ENCODE measurements at places on chromosomes 6 and 20.

DNA sequence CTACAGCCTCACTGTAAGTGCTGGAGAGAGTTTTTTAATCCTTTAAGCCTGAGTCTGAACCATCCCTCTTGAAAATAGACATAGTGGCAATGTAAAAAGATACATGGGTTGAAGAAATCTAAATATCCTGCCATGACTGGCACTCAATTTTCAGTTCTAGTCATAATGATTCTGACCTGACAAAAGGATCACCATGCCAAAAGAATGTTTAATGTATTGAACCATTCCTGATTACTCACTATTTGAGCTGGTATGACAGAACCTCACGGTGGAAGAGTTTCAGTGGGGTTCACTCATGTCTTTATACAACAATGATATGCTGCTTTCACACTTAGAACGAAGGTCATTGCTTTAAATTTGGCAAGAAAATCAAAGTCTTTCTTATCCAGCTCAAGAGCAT is 93.4 kb downstream of the HIVEP2 start:
- no peak for DNase-seq

DNA sequence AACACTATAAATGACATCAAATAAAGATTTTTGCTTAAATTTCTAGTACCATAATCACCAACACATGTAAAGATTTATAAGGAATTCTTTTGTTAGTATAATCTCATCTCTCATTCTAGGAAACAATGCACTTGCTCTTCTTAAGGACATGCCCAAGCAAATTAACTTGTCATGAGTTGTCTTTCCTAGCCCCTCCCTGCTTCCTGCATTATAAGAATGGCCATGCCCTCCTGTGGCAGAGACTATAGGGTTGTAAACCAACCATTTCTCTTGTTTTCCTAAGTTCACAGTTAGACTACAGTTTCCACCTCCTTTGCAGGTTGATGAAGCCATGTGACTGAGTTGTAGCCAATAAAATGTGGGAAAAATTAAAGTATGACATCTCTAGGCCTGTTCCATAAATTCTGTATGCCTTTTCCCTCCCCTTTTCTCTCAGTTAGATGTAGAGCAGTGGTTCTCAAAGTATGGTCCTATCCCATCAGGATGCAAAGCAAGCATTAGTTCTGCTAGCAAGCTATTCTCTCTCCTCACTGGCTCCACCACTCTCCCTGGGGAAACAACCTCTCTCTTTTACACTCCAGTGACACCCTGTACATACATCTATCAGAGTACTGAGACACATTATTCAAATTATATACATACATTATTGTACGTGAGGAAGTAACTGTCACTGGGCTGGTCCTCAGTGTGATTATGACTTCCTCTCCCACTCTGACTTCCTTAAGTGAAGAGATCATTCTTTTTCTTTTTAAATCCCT is 295.0 kb downstream of the PKHD1 start:
- DNase-seq, result no peak

- no peak for DNase-seq
These were observed 115.4 kb upstream of the DST start for GRCh38 chr6:56758120-56758519.

- no peak for DNase-seq
These were observed 34.0 kb downstream of the CNKSR3 start for GRCh38 chr6:154476494-154476893.

DNA sequence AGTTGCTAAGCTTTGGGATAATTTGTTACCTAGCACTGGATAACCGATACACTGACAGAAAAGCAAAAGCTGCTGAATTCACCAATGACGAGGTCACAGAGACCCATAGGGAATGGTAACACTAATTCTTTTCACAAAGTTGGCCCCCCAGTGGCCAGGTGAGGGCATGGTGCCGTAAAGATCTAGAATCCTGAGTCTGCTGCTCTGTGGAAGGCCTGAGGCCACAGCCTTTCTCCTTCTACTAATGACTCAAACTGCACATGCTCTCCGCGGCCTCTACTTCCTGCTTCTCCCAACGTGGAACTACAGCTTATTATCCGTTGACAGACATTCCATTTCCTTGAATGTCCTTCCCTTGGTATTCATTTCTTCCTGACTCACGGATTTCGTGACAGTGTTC is 127.1 kb downstream of the OPRM1 start:
- no peak for DNase-seq

DNA sequence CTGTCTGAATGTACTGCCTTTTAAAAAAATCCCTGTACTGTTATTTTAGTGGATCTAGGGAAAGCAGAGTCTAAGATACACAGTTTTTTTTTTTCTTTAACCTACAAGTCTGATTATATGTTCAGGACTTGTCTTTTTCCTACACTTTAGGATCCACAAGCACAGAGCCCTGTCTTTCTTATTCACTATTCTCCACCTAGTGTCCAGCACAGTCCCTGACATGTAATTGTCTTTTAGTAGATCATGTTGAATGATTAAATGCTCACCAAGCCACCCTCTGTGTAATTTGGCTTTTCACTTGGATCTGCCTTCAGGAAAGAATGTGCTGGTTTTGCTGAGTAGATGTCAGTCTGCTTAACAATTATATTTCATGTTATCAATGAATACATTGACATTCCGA is 35.8 kb upstream of the YWHAB start:
- DNase-seq, result no peak

DNA sequence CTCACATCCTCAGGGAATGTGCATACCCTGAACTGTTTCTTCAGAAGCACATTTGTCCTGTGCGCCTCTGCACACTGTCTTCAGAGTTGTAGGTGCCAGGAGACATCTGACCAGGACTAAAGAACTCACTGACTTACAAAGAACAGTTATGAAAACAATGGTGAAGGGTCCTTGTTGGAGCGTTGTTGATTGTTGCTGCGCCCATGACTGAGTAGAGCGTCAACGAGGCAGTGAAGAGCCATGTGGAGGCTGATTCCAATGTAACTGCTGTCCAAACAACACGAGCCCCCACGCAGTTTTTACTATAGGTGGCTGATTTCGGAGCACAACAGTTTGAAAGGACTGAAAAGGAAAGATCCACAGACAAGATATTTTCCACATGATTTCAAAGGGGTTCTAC is 380.3 kb downstream of the CDH26 start:
- no peak for DNase-seq

GRCh38 chr20:23161968-23162696 is 76.0 kb upstream of the CD93 start:
- no peak for DNase-seq

GRCh38 chr20:22465622-22466446 is 118.5 kb downstream of the FOXA2 start:
- DNase-seq, result no peak

DNA sequence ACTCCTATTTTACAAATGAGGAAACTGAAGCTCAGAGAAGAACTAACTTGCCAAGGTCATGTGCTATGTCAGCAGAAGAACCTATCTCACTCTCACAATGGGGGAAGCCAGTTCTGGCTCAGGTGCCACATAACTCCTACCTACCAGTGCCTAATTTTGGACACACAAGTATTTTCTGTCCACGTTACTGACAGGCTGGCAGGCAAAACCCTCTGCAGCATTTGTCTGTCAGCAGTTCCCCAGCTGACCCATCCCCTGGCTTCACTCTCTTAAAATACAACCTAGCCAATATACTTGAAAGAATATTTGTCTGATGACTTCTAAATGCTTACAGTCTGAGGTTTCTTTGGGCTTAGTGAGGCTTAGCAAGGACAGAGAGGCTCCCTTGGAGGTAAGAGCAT is 15.5 kb downstream of the GSS start:
- DNase-seq, result no peak

DNA sequence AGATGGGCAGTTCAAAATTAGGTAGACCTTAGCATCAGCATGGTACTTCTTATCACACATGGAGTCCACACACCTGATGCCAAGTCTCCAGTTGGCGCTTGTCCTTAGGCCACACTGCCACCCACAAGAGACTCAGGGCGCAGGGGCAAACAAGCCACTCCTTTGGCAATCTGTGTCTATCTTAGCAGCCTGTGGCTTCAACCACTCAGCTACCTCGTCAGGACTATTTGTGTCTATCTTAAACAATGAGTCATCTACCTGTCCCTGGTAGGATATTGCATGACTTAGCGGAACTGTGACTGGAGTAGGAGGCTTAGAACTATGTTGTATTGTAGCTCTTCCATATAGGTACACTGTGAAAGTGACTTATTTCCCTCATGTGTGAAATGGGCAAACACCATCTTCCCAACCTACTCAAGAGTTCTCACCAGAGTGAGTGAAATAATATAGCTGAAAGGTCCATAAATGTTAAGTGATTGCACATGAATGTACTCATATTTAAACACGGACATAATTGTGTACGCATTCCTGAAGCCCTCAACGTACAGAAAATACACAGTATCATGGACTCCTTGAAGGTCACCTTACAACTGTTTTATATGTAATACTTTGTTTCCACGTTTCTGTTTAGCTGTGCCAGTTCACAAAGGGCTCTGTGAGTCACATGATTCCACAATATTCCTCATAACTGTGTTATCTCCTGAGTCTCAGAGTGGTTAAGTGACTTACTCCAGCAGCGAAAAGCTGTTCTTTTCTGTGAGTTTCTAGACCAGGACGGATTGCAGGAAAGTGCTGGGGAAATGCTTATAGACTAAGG is 1.6 kb downstream of the TRIM27 start:
- no peak for DNase-seq

- DNase-seq, result no peak
These were observed 18.8 kb downstream of the ARHGAP40 start for GRCh38 chr20:38620441-38620840.

- DNase-seq, result no peak
These were observed 64.2 kb downstream of the FKBP5 start for GRCh38 chr6:35624341-35625070.

DNA sequence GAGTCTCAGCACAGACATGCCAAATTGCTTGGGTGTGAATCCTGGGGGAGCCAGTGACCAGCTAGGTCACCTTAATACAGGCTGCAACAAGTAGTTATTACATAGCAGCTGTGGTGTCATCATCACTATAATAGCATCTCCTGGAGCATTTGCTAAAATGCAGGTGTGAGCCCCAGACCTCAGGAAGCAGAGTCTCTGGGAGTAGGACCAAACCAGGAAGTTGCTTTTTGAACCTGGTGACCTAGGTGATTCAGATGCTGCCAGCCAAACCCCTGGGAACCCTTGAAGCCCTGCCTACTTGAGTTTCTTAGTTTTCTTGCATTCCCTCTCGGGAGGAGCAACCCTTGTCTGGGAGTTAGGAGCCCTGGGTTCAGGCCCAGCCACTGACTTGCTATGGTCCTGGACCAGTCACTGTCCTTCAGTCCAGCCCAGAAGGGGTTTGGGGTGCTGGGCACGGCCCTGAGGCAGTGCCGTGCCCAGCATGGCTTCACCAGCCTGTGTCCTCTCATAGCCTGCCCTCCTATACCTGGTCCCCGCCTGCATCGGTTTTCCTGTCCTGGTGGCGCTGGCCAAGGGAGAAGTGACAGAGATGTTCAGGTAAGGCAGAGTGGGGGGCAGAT is 39.3 kb upstream of the ID1 start:
- DNase-seq, result no peak

- DNase-seq, result no peak
These were observed 42.8 kb downstream of the GPR6 start for GRCh38 chr6:110020888-110021287.

DNA sequence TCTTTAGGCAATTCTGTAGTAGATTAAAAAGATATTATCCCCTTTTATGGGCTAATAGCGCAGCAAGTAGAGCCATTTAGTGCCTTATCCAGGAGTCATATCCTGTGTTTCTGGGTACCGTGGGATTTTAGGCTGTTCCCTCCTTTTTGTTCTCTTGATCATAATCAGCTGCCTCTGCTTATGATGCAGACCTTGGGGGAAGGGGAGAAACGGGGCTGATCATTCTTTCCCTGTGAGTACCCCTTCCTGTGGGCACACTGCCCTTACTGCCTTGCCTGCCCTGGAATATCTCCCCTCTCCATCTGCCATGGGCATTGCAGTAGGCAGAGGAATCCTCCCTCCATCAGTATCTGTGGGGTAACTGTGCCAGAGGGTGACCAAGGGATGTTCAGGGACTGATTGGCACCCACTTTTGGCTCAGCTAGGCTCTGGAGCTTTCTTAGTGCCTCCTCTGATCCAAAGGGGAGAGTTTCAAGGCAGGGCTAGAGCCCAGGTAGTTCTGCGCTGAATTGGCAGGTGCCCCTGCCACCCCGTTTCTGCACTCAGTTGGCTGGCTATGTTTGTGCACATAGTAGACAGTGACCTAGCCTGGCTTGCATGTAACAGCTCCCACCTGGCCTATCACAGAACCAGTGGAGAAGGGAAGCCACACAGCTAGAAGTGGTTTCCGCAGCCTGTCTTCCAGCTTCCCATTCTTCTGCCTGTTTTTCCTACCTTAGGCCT is 103.3 kb downstream of the FIG4 start:
- DNase-seq, result peak; percentile 7

DNA sequence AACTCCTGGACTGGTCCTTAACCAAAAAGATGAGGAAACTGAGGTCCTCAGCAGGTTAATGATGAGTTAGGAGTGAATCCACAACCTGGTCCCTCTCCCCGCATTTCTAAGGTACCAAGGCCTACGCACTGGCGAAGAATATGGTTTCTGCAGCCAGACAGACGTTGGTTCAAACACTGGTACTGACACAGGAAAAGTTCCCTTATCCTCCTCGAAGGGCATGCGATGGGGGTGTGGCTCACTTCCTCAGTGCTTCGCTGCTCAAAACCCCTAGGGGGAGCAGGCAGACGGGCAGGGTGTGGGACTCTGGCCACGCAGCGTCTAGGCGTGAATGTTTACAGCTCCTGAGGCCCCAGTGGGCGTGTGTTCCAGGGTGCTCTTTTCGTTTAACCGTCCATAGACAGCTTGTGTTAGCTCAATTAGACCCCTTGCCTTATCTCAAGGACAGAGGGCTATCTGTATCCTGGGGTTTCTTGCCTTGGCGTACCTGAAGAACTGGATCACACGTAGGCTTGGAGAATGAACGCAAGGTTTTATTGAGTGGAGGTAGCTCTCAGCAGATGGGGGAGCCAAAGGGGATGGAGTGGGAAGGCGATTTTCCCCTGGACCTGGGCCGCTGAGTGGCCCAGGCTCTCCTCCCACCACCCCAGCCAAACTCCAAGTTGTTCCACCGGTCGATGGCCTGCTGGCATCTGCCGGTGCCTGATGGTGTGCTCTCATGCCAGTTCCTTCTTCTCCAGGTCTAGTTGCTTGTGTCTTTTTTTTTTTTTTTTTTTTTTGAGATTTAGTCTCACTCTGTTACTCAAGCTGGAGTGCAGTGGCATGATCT is 31.8 kb upstream of the PTPN1 start:
- DNase-seq, result no peak

DNA sequence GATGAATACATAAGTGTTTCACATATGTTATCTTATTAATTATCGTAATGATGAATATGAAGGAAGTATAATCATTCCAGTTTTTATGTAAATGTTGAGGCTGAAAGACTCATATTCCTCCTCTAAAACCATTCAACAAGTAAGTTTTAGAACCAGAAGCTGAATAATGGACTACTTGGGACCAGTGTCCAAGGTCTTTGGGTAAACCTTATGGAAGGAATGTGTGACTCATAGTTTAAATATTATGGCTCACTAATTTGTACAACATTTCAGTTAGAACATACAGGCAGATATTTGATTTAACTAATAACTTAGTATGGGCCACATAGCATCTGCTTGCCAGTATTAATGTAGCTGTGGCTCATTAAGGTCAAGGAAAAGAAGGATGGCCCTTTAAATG is 209.6 kb downstream of the TFAP2B start:
- peak; percentile 18 for DNase-seq

- DNase-seq, result peak; percentile 5
These were observed 202.2 kb upstream of the PCSK2 start for GRCh38 chr20:17024513-17025119.

Data from H54 (cell line).